ENCODE measurements at places on chromosomes 5 and 9.

DNA sequence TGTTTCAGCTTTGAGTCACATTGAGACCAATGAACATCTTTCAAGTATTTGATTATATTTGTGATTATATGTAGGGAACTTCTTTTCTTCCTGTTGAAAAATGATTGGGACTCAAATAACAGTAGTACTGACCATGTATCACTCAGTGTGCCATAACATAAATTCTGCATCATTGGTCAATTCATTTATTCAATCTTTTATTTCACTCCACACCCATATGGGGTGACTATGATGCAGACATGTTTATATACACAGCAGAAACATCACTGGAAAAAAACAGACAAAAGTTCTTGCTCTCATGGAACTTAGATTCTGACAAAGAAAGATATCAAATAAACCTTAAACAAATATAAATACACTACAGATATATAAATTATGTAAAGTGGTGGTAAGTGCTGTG lies 74.7 kb upstream of the ANXA1 start:
- DNase-seq: no peak

GRCh38 chr5:139147483-139148087 lies 50.6 kb downstream of the SIL1 start:
- no peak for DNase-seq

DNA sequence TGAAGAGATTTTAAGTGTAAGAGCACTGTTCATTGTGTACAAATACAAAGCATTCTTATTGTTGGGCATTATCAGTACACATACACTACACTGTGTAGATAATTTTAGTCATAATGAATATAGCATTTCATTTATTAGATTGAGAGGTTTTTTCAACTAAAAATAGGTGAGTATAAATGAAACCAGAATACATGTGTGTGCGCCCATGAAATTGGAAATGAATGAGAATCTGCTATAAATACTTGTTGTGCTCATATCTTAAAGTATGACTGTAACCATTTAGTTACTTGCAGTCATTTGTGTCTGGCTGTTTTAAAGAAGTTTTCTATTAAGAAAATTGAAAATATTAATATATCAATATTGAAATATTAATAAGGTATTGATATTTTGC lies 189.0 kb upstream of the MEF2C start:
- no peak for DNase-seq

GRCh38 chr9:122254761-122255160 lies 9.9 kb downstream of the RBM18 start:
- DNase-seq: no peak

GRCh38 chr5:175206669-175207068 lies 237.3 kb downstream of the DRD1 start:
- no peak for DNase-seq

DNA sequence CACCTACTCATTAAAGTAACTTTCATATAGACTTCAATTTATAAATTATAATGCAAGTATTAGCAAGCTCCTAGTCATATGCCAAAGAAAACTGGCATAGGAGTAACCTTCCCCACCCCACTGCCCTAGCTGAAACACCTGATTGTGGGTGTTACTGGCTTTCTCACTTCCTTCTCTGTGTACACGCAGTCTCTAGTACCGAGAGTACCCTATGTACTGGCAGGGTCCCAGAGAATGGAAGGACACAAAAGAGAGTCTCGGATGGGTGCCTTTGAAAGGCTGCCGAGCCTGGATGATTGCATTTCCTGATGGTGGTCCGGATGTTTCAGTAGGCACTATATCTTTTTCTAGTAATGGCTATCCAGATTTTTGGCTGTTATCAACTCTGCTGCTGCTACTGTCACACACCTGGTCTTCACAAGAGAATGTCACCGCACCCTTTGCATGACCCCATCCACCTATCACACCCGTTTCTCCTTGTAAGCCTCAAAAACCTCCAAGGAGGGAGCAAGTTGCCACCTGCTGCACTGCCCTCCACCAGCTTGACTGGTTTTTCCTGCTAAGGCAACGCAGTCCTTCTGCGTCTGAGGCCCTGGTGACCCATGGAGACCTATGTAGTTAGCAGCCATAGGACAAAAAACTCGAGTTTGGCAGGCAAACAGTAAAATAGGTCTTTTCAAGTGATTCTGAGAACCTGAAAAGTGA lies 53.8 kb upstream of the CLINT1 start:
- DNase-seq: no peak

DNA sequence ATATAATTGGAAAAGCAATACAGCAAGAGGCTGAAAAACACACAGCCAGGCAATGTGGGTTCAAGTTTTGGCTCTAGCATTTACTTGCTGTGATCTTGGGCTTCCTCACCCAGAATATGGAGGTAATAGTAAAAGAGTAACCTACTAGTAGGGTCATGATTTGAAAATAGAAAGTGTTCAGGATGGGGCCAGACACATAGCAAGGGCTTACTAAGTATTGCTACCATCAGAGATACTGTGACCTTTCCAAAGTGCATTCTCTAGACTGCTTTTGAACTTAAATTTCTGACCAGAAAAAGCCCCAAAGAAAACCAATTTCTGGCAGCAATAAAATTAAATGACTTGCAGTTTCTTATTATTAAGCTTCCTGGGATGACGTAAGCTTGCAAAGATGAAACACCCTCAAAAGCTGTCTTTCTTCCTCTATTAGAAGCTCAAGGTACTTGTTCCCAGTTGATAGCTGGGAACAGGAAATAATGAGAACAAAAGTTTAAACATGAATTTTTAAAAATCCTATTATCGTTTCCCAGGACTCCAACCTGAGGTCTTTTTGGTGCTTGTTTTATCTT lies 20.3 kb downstream of the SLC45A2 start:
- DNase-seq: no peak

- no peak for DNase-seq
These were observed 71.1 kb upstream of the HSPB3 start for GRCh38 chr5:54384356-54384933.

- DNase-seq: no peak
These were observed 85.0 kb downstream of the STK10 start for GRCh38 chr5:172102913-172103626.

DNA sequence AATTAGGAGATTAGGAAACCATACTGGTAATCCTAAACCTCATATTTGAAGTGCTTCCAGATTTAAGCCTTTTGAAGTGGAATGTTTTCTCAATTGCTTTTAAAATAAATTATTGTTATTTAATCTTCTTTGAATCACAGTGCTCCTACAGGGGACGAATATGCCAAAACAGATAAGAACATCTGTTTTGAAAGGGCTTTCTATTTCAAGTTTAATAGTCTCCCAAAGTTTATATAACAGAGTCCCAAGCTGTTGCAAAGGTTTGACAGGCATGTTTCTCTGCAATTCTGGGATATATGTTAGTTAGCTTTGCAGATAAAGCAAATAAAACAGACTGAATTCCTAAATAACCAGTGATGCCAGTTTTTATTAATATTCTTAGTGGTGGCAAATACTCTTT lies 803.7 kb downstream of the TLE4 start:
- DNase-seq: no peak

DNA sequence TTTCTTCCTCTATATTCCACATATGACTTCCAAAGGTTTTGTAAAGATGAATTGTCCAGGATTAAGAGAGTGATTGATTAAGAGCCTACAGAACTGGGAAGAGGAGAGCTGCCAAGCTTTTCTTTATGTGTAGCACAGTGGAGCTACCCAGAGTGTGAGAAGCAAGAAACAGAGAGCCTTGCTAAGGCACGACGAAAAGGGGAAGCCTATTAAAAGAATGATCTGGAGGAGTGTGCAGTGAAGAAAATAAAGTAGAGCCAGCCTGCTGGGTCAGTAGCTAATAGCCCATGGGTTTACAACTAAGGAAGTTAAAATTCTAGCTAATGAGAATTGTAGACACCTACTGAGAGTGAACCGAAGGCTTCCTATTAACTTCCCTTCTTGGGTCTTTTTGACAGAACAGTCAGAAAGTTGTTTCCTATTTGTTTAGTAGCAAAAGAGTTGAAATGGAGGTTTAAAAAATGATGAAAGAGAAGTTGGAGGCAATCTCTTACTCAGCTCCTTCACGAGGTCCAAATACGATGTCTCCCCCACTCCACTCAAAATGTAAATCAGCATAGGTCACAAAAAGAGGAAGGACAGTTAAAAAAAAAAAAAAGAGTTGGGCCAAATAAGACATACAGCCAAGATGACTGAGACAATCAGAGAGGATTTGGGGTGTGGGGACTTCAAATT lies 957 bp upstream of the PRR16 start:
- no peak for DNase-seq

GRCh38 chr9:1383899-1384455 lies 333.8 kb downstream of the DMRT2 start:
- DNase-seq: no peak

GRCh38 chr5:161093100-161093499 lies 241.1 kb upstream of the ATP10B start:
- DNase-seq: no peak

- no peak for DNase-seq
These were observed 1935.3 kb upstream of the WWC1 start for GRCh38 chr5:166356096-166356495.

DNA sequence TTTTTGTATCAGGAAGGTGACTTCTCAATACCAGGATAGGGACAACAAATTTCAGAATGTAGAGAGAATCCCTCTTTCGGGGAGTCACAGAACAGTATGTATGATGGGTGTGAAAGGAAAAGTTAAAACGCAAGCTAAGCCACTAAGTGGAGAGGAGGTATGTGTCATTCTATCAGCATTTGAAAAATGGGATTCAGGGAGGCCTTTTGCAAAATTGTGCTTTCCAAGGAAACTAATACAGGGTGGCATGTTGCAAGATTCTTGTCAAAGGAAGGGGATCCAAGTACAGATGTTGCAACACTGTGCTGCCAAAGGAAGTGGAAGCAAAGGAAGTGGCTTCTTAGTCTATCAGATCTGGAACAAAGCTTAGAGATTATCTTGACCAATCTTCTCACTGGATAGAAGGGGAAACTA lies 12.6 kb upstream of the TNIP1 start:
- no peak for DNase-seq

DNA sequence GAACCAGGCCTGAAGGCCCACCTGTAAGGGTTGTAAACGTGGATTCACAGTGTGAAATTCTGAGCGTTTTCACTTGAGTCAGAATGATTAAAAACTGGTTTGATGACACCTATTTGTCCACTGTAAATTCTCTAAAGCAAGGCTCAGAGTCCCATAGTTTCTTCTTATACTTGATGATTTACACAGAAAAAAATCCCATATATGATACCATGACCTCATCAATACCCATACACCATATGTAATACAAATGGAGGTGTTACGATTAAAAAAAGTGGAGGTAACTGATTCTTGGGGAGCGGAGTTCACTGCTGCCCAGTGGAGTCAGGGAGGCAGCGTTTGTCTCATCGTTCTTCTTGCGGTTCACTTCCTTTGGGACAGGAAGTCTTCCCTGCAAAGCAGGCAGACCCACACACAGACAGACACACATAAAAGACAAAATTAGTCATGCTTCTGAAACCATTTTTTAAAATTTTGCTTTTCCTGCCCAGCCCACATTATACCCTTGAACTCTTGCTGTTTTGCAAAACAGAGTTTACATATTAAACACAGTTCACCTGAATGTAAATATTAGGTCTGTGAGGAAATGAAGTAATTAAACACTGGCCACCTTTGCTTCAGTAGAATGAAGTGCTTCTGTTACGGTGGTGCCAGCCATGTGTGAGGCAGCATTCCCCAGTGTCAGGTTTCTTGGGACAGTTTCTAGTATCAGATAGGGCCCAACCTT lies 26.2 kb downstream of the NREP start:
- DNase-seq: no peak

DNA sequence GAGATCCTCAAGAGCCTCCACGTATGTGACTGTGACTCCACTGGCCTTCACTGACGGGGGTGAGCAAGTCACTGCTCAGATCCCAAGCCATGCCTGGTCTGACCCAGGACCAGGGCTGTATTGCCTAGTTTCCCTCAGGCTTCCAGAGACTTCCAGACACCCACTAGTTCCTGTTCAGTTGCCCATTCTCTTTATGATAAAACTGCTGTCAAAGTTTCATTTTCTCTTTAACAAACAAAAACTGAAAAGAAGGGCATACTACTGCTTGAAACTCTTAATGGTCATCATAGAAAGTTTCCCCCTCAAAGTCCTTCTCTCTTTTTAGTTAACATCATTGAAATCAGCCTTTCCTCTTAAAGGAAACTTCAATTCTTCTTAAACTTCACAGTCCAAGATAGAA lies 105.7 kb upstream of the GHR start:
- no peak for DNase-seq

- no peak for DNase-seq
These were observed 6.9 kb downstream of the NEURL1B start for GRCh38 chr5:172648013-172648381.

GRCh38 chr5:132363431-132364112 lies 5.9 kb upstream of the SLC22A5 start:
- DNase-seq: no peak

GRCh38 chr5:107917983-107918382 lies 247.2 kb upstream of the EFNA5 start:
- no peak for DNase-seq

DNA sequence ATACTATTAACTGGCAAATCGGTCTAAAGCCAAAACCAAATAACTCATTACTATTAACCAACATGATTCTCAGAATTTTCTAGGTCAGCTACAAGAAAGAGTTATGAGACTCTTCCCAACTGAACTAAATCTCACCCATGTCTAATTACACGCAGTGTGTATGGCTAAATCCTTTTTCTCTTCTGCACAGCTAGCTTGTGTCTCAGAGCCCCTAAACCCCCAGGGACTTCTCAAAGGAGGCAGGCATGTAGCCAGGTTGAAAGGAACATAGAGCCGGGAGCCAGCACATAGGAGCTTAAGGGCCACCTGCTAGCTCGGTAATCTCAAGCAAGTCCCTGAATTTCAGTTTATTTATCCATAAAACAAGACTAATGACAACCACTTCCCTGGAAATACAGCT lies 2.2 kb upstream of the GZMK start:
- no peak for DNase-seq

DNA sequence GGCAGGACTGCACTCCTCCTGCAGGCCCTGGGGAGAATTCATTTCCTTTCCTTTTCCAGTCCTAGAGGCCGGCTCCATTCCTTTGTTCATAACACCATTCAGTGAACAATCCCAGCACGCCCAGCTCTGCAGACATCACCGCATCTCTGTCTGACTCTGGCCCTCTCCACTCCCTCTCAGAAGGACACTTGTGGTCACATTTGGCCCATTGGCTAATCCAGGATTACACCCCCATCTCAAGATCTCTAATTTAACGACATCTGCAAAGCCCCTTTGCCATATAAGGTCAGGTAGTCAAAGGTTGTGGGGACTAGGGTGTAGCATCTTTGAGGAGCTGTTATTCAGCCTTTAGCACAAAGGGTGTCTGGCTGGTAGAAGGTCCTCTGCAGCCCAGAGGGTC lies 185.0 kb upstream of the DAP start:
- DNase-seq: no peak

- no peak for DNase-seq
These were observed 792.4 kb downstream of the PTPRD start for GRCh38 chr9:9820436-9820835.

- DNase-seq: no peak
These were observed 525 bp downstream of the SRP19 start for GRCh38 chr5:112861638-112861985.
